CD4-positive, alpha-beta T cell treated with Interleukin-1 beta for 1 hour (primary cell): ENCODE measurements at places on chromosomes 6 and 20.

DNA sequence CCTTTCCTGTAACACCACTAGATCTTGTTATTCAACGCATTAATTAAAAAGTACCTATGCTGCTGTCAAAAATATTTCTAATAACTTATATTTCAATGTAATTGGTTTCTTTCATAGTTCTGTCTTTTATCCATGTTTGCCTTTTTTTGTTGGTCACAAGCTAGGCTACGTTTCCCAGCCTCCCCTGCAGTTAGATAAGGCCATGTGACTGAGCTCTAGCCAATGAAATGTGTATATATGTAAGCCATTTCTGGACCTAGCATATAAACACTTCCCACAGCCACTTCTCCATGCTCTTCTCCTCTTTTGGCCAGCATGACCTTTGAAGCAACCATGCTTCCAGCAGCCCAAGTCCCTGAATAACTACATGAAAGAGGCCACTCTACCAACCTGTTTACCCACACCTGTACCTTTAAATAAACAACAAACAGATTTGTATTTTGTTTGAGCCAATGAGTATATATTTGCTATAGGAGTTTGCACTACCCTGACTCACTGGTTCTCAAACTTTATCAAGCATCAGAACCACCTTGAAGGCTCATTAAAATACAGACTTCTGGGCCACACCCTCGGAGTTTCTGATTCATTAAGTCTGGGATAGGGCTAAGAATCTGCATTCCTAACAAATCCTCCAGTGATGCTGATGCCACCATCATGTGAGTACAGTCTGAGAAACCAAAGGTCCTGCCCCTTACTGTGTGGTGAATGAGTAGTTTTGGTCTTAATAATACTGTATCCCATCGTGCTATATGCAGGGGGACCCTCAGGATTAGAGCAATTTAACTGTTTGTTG, 45.6 kb upstream of the BEND6 start:
- DNase-seq = no peak

DNA sequence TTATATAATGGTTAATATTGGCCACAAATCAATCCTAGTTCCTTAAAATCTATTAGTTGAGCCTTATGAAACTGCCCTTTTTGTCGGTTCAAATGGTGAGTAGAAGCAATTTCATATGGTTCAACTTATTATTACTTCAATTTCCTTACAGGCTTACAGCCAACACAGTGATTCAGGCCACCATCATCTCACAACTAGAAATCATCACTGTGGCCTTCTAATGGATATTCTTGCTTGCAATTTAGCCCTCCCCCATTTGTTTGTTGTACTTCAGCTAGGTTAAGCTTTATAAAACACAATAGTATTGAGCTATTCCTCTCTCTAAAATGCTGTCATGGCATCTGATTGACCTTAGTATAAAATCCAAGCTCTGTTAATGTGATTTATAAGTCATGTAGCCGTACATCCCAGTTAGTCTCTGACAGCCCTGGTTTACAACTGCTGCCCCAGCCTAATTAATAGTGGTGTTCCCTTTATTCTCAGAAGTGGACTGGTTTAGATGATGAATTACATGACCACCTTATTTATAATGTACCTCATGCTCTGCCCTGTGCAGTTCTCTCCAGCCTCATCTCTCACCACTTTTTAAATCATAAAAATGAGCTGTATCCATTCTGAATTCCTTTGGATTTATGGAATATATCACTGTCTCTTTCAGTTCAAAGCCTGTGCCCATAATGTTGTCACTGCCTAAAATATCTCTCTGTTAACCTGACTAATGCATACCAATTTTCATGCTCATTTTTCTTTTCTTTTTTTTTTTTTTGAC, 36.7 kb downstream of the LAMA2 start:
- DNase-seq = no peak

- DNase-seq = no peak
Observed at GRCh38 chr6:139732451-139732850, 358.0 kb upstream of the CITED2 start.

- no peak for DNase-seq
Observed at GRCh38 chr6:16747232-16748024, 13.8 kb downstream of the ATXN1 start.

DNA sequence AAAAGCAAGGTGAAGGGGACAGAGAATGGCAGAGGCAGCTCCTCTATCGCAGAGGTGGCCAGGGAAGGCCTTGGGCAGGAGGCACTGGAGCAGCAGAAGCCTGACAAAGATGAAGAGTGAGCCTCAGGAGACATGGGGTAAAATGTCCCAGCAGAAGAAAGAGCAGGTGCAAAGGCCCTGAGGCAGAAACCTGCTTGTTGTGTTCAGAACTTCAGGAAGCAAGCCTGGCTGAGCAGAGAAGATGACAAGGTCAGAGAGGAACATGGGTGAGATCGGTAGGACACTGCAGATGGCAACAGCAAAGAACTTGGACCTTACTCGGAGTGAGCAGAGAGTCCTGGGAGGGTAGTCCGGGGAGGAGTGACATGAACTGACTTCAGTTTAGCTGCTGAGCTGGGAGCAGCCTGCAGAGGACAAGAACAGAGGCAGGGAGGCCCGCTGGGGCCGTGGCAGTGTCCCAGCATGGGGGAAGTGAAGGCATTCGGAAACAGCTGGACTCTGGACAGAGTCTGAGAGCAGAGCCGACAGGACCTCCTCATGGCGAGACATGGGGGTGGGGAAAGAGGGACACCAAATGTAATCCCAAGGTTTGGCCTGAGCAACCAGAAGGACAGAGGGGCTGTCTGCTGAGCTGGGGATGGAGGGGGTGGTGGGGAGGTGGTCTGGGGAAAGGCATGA, 106.3 kb downstream of the PREX1 start:
- no peak for DNase-seq

- peak; percentile 18 for DNase-seq
Observed at GRCh38 chr20:35947489-35947888, 6.8 kb downstream of the SCAND1 start.

- no peak for DNase-seq
Observed at GRCh38 chr6:12271997-12272396, 18.2 kb upstream of the EDN1 start.

- no peak for DNase-seq
Observed at GRCh38 chr6:4364711-4365110, 229.3 kb upstream of the ECI2 start.

- no peak for DNase-seq
Observed at GRCh38 chr6:134870677-134871498, 79.0 kb downstream of the ALDH8A1 start.

GRCh38 chr6:100153636-100154275, 159.7 kb upstream of the MCHR2 start:
- no peak for DNase-seq

DNA sequence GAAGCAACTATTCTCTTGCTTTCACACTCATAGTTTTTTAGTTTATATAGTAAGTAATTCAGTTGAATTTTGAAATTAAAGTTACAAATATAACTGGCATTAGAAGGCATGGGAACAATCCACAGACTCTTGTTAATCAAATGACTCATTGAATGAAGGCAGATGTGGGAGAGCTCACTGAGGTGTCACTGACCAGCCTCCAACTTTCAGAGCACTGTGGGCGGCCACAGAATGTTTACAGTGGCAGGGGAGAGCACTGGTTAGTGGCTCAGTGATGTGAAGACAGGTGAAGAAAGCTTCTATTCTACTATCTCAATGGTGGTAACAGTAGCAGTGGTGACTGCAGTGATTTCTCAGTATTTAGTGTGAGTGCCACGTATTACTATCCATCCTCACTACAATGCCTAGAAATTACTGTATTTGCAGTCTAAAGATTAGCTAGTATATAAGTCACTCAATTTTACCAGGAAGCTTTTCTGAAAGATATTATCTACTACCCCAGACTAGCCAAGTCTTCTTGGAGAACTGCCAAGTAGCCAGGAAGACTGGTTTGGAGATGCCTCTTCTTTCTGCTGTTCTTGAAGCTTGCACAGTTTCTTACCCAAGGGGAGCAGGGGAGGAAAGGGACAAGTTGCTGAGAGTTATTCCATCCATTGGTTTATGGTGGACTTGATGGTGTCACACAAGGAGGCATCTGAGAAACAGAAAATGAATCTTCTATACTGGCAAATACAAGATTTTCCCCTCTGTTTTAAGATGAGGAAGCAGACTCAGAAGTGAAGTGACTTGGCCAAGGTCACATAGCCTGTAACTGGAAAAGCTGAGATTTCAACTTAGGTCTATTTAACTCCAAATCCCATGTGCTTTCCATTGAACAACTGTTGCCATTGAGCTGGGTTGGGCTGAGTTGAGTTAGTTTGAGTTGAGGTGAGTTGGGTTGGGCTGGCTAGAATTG, 231.2 kb downstream of the ANKRD60 start:
- DNase-seq = no peak

GRCh38 chr20:815914-816606, 17.5 kb upstream of the FAM110A start:
- peak; percentile 67 for DNase-seq

- no peak for DNase-seq
Observed at GRCh38 chr20:44028003-44028730, 113.5 kb downstream of the TOX2 start.

DNA sequence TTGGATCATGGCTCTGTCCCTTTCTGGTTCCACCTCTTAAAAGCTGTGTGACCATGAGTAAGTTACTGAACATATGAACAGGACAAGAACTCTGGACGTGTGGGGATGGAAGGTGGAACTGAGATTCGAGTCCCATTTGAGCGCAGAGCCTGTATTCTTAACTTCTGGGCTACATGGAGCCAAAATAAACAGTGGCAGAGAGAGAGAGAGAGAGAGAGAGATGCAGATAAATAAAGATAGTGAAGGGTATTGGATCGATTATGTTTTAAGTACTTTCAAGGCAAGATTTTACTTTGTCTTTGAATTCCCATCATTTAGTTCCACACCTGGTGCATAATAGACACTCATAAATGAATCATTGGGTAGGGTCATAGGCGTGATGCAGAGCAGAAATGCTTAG, 39.7 kb downstream of the SLC35D3 start:
- DNase-seq = no peak

GRCh38 chr20:31836853-31837608, 8.4 kb downstream of the FOXS1 start:
- DNase-seq = no peak

- DNase-seq = no peak
Observed at GRCh38 chr6:117531346-117531745, 48.9 kb downstream of the DCBLD1 start.

DNA sequence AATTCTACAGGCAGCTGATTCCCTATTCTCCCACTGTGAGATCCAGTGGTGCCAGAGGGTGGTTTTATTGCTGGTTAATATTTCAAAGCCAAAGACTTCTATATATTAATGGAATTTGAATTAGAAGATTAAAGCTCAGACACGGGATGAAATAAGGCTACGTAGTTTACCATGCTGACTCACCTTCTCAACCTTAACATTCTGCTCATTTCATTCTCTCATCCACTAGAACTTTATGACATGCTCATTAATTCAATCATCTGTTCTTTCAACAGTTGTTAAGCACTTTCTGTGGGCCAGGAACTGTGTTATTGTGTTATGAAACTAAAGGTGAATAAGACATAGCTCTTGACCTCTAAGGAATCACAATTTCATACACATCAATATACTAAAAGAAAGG, 456.9 kb upstream of the MAP3K7 start:
- no peak for DNase-seq

DNA sequence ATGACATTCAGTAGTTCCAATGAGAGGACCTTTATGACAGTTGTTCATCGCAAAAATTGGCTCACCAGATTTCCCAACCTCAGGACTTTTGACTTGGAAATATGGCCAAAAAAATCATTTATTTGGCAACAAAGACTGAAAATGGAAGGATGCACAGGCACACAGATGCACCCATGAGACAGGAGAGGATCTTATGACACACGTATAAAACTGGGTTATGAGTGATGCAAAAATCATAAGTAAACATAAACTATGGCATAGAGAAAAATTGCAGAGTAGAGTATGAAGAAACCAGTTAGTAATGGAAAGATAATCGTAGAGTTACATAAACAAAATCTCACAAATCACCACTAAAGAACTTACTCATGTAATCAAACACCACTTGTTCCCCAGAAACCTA, 546.9 kb downstream of the ADGRB3 start:
- no peak for DNase-seq

DNA sequence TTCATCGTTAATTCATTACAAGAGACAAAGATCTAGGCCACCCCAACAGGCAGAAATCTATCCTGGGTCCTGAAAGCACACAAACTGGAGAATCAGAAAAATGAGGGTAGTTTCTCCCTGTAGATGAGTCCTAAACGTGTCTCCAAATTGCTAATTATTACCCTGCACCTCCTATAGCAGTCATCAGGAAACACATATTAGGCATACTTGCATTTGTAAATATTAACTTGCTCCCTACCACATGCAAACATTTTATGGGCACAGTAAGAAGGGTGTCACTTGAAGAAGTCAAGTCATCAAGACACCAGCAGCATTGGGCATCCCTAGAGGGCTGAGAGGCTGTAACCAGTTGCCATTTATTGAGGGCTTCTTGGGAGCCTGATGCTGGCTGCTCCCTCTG, 17.9 kb upstream of the SIRPB1 start:
- no peak for DNase-seq

- peak; percentile 31 for DNase-seq
Observed at GRCh38 chr20:1619861-1620444, at the start of gene SIRPB1. Gene SIRPB1 (minus strand): TSS chr20:1620009. CDS start chr20:1619944, 65 bp downstream.

DNA sequence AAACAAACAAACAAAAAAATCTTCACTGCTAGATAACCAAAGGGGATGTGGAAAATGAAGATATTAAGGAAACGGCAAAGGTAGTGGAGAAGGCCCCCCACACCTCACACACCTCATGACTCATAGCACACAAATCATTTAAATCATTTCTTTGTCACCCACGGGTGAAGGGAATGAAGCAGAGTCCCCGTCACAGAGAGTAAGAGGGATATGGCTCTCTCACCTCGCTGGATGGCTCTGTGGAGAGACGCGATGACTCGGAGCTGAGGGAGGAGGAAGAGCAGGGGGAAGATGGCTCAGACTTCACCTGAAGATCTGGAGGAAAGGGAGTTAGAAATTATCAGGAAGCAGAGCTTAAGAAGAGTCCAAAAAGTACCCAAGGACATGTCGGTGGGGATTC, 1.2 kb downstream of the ATF6B start:
- DNase-seq = no peak

DNA sequence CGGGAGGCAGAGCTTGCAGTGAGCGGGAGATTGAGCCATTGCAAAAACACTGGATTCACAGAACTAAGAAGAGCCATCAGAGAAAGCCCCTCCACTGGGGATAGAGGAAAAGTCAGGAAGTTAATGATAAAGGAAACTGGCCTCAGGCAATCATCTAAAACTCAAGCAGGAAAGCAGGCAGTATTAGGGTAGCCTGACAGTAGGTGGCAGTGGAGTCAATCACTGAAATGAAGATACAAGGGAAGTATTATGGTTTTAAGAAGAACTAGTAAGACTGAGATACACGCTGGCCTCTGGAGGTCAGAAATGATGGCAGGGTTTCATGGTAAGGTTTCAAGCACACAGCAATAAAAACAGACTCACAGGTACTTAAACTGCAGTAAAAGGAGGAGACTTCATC, 578.3 kb downstream of the HACE1 start:
- DNase-seq = no peak
